Stimulated activated CD4-positive, alpha-beta T cell treated with anti-CD3 and anti-CD28 coated beads, Interleukin-1b, Interleukin-23, amount 100 ng/mL, for 1 hour (primary cell): ENCODE measurements at places on chromosomes 4 and X.

DNA sequence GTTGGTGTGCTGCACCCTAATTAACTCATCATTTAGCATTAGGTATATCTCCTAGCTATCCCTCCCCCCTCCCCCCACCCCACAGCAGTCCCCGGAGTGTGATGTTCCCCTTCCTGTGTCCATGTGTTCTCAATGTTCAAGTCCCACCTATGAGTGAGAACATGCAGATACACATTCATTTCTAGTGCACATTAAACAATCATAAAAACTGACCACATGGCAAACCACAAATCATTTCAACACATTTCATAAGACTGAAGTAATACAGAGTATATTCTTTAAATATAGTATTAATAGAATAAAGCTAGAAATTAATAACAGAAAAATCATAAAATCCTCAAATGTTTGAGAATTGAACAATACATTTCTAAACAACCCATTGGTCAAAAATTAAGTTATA is 34.1 kb downstream of the PRKG2 start:
- DNase-seq = no peak

- DNase-seq = no peak
Observed at GRCh38 chrX:45502396-45502795, 301.7 kb upstream of the DIPK2B start.

DNA sequence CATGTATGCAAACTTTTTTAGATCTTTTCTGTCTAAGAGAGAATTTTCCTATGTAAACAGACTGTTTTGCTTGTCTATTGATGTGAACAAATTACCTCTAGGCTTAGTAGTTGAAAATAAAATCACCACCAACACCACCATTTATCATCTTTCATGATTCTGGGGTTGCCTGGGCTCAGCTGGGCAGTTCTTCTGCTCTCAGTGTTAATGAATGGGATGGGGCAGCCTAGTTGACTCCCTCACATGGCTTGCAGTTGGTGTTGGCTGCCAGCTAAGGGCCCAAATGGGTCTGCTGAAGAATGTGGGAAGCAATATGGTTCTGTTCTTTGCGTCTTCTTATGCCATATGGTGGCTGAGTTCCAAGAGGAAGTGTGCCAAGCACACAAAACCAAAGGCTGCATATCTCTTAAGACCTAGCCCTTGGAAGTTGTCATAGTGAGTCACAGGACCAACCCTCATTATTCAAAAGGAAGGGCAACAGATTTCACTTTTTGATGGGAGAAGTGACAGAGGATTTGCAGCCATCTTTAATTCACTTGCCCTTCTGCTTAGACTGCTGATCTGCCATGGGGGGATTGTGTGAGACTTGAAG is 17.9 kb downstream of the REELD1 start:
- no peak for DNase-seq

- no peak for DNase-seq
Observed at GRCh38 chr4:20287246-20287645, 35.5 kb downstream of the SLIT2 start.

DNA sequence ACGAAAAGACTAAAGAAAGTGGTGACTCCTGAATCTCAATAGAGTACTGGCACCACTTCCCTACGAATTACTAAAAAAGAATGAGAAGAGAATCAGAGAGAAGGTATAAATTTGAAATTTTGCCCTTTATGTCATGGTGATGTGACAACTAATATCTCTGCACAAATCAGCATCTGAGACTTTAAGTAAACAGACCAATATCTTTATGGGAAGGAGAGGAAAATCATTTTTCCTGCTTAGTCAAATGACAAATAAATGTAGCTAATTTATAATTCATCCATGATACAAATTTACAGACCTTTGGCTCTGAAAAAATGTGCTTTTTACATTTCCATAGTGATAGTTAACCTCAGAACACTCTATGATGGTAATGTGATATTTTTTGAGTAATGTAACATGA is 424.8 kb upstream of the EPHA5 start:
- no peak for DNase-seq

DNA sequence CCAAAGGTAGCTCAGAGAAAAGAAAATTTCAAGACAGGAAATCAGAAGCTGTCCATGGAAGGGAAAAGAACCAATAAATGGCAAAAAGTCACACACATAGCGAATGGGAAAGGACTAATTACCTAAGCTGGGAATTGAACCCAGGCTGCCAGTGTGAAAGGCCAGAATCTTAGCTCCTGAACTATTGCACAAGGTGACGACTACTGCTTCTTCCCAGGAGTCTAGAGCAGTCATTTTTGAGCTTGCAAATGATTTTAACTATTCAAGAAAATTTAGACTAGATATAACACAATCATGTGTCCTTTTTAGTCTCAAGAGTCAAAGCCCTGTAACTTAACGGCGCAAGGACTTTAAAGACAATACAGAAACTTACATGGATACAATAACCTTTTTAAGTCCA is 34.1 kb upstream of the ZNF81 start:
- no peak for DNase-seq

- no peak for DNase-seq
Observed at GRCh38 chr4:146638786-146639505, at the start of gene POU4F2. POU4F2 (plus strand) TSS chr4:146638893; CDS start chr4:146639141, 248 bp downstream.
